Stimulated activated CD4-positive, alpha-beta T cell treated with anti-CD3 and anti-CD28 coated beads, Interleukin-4, amount 100 ng/mL, for 24 hours (primary cell): ENCODE measurements at places on chromosomes 1 and 21.

- DNase-seq: no peak
Observed at GRCh38 chr1:67333603-67334002, 25.9 kb downstream of the IL12RB2 start.

DNA sequence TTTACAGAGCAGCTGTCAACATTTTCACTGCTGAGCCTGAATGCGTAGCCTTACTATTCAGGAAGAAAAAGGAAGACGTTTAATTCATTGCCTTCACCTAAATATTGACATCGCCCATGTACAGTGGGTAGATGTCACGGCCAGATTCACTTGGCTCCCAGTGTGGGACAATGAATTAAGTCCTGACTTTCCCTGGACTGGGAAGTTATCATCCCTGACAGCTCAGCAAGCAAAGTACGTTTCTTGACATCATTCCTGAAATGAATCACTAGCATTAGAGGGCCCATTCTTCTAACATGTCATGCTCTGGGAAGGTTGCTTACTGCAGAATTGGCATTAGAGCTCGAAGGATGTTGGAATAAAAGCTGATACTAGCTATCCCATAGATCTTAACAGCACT, 37.8 kb downstream of the LRRC53 start:
- DNase-seq: no peak

DNA sequence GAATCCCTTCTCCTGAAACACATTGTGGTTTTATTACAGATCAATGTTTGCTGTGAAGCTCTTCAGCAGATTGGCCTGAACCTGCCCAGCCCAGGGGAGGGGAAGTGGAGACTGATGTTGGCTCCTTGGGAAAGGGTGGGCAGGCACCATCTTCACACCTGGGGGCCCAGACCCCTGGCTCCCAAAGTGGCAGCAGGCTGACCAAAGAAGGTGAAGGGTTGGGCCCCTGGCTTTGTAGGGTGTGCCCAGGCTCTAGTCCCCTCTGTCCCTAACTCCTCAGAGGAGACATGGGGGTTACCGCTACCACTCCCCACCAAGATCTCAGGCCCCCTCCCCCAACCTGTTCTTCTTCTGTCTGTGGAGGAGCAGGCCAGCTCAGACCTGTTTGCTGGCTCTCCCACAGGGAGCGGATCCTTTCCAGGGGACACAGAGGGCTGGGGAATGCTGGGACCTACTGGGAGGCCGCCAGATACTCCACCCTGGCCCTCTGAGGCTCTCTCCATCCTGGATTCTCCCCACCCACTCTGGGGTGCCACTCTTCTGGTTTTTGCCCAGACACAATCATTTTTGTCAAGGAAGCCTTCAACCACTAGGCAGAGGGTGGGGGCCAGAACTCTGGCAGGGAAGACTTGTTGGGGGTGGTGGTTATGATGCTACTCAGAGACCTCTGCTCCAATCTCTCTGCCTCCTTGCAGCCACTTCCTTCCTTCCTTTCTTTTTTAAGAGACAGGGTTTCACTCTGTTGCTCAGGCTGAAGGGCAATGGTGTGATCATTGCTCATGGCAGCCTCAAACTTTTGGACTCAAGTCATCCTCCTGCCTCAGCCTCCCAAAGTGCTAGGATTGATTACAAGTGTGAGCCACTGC, 5.0 kb upstream of the EFNA3 start:
- no peak for DNase-seq

DNA sequence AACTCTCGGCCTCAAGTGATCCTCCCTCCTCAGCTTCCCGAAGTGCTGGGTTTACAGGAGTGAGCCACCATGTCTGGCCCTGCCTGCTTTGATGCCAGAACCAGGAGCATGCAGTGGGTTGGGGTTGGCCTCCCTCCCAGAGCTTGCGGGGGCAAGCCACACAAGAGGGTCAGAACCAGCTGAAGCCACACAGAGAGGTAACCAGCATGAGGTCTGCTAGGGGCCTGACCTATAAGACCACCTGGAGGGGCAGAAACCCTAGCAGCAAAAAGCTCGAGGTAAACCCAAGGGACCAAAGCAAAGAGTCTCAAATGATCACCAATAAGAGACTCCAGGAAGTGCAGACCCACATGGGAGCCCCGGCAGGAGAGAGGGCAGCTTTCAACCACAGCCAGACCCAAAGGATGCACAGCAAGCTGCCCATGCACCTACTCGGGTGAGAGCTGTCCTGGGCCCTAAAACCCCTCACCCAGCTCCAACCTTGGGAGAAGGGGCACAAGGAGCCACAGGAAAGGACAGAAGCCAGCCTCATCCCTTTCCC, 81.2 kb downstream of the TOMM20 start:
- DNase-seq: no peak

DNA sequence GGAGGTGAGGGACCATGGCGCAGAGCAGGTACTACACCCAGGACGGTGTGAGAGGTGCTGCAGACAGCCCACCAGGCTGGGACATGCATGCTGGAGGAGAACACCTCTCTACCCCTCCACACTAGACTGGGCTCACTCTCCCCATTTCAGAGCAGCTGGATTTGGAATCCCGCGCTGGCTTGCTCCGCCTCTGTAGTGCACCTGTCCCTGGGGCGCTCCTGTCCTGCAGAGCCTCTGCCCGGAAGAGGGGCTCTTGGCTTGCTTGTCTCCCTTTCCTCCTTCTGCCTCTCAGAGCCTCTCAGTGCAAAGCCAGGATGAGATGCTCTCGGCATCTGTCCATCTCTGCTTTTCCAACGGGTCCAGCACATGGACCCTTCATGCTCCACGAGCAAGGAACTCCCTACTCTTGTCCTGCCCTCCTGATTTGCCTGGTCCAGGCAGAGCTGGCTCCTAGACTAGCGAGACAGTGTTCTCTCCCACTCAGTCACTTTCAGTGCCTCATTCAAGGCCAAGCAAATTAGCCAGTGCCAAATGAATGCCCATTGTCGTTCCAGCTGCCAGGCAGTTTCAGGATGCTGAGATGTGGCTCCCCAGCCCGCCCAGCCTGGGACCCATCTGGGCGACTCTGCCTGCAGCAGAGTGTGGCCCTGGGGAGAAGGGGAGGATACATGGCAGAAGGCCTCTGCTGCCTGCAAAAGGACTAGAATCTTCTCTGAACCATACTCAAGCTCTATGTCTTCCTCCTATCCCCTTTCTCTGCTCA, 33.7 kb downstream of the CDCA8 start:
- DNase-seq: no peak

DNA sequence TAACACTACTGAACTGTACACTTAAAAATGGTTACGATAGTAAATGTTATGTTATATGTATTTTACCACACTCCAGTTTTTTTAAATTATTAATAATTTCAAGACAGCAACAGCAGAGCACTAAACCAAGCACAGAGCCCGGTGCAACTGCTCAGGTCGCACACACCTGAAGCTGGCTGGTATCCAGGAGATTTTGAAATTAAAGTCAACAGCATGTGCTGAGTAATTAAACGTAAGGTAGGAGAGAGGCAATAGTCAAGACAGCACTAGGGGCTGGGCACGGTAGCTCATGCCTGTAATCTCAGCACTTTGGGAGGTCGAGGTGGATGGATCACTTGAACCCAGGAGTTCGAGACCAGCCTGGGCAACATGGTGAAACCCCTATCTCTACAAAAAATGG, 35.1 kb upstream of the SLC30A10 start:
- DNase-seq: no peak

DNA sequence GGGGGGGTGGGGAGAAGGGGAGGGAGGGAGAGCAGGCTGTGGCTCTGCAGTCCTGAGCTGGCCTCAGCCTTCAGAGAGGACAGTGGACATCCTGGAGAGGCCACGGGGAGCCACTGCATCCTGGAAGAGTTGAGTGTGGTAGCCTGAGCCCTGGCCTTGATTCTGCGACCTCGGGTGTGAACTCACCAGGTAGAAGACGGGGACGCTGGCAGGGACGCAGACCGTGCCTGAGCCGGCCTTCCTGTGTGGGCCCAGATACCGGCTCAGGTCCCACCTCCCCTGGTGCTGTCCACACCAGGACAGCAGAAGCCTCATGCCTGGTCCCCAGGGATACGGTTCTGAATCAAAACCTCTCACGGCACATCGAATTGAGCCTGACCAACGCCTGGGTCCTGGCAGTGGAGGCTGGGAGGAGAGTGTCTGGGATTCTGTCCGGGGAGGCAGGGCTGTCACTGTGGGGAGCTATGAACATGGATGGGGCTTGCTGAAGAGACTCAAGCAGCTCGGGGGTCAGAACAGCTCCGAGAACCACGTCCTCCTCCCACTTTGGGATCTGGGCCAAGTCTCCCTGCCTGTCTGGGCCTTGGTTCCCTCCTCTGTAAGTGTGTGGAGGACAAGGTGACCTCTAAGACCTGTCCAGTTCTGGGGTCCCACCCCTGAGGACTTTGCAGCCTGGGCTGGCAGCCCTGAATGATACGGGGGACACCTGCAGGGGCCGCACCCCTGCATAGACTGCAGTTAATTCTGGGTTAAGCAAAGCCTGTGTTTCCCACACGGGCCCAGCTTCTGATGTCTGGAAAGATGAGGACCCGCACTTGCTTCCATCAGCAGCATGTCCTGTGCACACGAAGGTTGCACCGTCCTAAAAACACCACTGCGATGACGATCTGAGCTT, 30.4 kb downstream of the RRP1 start:
- no peak for DNase-seq

DNA sequence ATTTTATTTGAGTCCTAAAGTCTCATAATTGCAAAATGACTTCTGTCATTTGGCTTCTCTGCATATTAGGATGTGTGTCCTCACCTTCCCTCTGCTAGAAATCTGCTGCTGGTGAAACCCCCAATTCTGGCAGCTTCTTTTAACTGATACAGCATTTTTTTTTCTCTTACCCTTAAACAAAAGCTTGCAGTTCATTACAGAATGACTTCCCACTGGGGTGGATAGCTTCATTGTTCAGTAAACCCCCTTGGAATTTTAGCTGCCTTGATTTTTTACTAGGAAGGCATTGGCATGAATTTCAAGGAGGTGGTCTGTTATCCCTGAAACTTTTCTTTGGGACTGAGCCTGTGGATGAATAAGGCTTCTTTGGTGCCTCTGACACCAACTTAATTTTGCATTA, 16.8 kb downstream of the TSEN15 start:
- no peak for DNase-seq

DNA sequence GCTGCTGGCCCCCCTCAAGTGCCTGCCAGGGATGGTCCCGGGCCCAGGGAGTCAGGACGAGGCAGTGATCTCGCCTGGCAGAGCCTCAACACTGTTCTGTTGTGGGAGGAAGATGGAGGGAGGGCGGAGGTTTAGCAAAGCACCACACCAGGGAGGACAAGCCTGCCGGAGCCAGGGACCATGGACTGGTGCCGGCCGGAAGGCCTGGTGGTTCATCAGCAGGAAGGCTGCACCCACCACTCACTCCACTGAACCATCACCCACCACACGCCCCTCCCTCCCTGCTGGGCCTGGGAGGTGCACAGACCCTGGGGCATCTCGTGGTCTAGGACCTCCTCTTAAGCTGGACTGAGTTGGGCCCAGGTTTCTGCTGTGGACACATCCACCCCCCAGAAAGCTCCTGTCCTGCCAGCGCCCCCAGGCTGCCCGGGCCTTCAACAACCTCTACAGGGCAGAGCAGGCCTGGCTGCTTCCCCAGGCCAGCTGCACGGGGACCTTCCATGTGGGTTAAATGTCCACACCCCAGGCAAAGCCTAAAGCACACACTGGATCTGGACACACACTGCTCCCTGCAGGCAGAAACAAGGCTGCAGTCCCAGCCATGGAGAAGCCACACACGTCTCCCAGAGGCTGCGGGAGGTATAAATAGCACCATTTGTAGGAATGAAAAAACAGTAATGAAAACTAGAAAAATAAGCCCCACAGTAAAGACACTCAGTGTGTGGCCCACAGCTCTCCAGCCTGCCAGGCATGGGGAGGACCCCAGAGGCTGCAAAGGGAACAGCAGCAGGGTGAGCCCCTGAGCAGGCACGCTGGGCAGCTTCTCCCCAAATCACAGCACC, 10.4 kb upstream of the TMEM240 start:
- DNase-seq: no peak

- DNase-seq: no peak
Observed at GRCh38 chr1:43548285-43549271, 17.9 kb downstream of the PTPRF start.
